ENCODE measurements at places on chromosomes 7 and 10.
A peak's percentile ranks its signal among the peaks of the same experiment; 100 is the strongest.

DNA sequence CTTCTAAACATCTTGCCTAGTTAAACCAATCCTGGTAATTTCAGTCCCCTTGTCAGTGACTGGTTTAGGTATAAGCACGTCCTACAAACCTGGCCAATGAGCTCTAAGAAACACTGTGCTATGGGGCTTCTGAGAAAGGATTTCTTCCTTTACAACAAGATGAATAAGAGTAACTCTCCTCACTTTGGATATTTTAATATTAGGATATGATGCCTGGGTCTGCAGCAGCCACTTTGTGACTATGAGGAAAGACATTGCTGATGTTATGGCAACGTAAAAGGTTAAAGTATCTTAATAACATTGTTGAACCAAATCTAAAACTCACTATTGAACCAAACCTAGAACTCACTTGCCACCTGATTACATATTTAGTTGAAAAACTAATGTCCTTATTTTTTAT, 26.5 kb upstream of the EPC1 start:
- DNase-seq = no peak

DNA sequence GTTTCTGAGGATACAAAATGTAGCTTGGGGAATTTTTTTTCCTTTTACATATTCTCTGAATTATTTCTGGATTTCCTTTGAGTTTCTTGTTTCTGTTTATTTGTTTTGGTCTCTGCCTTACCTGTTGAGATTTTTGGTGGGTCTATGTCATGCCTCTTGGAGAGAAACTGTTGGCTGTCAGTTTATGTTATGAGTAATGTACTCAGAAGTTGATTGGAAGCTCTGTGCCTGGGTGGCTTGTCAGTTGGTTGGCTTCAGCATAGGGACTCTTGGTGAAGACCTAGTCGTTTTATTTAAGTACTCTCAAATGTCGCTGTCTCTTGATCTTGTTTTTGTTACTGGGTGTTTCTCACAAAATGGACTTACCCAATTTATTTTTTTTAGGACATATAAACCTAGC, 132.4 kb downstream of the CDK14 start:
- no peak for DNase-seq

DNA sequence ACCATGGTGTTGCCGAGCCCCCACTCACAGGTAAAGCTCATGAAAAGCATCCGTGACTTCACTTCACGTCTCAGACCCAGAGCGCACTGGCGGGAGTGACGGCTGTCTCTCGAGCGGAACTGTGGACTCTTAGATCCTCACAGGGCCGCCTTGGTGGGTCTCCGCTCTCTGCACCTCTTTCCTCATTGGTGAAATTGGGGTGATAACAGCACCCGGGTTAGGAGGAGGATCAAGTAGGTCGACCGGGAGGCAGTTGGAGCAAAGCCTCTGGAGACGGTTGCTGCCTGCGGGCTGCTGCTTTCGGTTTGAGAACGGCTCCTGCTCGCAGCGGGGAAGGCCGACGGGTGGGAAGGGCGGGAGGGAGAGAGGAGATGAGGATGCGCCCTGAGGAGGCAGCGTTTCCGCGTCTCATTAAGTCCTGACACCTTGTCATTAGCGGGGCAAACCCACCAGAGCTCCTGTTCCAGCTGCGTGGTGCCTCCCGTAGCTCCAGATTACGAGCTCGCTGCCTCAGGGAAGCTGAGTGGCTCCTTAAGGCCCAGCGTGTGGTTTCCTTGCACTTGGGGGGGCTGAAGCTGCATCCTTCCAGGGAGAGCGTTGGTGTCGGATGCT, 51.9 kb upstream of the CFAP46 start:
- DNase-seq = no peak

DNA sequence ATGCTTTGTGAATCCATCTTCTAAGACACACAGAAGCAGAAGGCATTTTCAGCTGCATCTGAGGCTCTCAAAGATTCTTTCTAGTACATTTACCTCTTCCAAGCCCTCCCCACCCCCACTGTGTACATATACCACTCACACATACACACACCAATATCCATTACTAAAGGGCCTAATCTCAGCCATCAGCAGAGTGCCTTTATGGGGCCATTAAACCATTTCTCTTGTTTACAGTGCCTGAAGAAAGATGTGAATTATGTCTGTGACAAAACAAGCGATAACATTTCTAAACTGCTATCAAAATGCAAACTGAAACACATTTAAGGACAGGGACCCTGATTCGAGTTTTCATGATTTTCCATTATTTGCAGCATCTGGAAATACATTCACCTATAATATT, 40.0 kb downstream of the ETV1 start:
- no peak for DNase-seq

GRCh38 chr10:50876429-50876828, 9.0 kb downstream of the A1CF start:
- DNase-seq = no peak

- DNase-seq = no peak
These were observed 15.4 kb downstream of the AKR1B1 start for GRCh38 chr7:134443396-134444070.

DNA sequence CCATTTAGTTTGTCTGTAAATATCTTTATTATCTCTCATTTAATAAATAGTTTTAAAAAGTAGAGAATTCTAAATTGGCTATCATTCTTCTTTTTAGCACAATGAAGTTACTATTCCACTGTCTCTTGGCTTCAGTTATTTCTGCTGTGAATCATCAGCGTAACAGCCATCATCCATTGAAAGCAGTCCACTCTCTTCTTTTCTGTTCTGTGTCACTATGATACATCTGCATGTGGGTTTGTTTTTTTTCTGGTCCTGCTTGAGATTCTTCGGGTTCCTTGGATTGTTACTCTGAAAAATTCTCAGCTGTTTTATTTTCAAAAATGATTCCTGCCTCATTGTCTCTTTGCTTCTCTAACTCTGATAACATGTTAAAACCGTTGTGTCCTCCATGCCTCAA, 52.5 kb downstream of the CSGALNACT2 start:
- DNase-seq = no peak

GRCh38 chr7:80127412-80128160, 7.0 kb upstream of the GNAI1 start:
- DNase-seq = no peak

GRCh38 chr10:36725581-36726520, 399.5 kb upstream of the ANKRD30A start:
- peak; percentile 71 for DNase-seq

DNA sequence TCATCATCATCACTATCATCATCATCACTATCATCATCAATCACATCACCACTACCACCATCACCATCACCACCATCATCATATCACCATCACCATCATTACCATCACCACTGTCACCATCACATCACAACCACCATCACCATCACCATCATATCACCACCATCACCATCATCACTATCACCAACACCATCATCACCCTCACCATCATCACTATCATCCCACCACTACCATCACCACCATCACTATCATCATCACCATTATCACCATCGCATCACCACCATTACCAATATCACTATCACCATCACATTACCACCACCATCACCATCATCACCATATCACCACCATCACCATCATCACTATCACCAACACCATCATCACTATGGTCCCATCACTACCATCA, 539.1 kb downstream of the PTPRN2 start:
- no peak for DNase-seq

DNA sequence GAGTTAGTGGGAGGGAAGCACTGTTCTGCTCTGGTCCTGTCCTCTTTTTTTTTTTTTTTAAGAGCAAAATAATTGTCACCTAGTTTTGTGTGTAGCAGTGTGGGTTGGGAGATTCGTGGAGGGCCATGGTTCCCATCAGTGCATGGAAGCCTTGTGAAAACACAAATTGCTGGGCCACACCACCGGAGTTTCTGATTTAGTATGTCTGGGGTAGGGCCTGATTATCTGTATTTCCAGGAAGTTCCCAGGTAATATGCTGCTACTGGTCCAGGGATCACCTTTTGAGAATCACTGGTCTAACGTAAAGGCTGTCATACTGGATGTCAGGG, 191.3 kb downstream of the GATA3 start:
- DNase-seq = no peak

GRCh38 chr10:90640756-90641155, 217.1 kb downstream of the HTR7 start:
- no peak for DNase-seq

DNA sequence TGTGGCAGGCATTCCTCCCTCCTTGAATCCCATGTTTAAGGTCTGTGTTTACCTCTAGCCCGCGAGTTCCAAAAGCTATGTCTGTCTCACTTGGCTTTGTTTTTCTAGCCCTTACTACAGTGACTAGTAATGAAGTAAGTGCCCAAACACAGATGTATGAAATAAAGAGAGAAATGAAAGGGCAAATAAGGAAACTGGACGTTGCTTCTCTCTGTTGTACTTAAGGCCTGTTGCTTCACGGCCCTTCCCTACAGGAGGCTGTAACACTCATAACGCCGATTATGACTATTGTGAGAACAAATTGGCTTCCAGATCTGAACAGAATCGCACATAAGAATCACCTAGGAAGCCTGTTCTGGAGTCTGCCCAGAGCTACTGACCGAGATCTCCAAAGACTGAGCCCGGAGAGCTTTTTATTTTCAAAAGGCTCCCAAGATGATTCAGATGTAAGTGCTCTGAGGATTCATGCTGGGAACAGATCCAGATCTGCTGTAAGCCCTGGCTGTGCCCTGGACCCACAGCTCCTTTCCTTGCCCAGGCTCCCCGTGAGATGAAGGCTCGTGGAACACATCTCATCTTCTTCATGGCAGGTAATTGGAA, 432.6 kb downstream of the SDK1 start:
- no peak for DNase-seq

- no peak for DNase-seq
These were observed 9.4 kb downstream of the LIMK1 start for GRCh38 chr7:74092964-74093471.

GRCh38 chr7:8217200-8218068, 44.5 kb downstream of the ICA1 start:
- no peak for DNase-seq

- DNase-seq = peak; percentile 53
These were observed 414.0 kb upstream of the MKI67 start for GRCh38 chr10:128540128-128540762.

DNA sequence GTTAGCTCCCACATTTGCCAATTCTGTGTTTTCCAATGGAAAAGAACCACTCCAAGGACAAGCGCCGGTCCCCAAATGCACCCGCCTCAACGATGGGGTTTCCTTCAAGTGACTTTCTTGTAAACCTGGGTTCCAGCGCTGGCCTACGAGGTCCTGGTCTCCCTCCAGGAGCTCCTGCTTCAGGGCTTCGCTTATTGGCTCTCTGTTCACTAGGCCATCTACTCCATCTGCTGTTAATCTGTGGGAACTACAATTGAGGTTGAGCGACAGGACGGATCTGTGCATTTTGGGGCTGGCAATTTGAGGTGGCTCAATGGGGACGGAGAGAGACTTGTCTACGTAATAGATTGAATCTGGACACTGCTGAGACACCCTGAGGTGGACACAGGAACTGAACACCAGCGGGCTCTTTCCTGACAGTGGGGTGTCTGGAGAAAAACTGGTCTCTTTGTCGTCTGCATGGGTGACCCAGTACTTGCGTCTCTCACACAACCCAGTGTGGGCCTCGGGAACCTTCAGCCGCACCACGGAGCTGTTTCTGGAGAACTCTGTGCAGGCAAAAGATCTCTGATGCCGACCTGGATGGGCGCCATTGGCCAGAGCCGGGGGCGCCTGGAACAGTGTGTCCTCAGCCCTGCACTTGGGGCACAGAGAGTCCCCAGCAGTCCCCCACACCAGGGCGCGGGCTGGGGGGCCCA, 115.9 kb upstream of the ADAM12 start:
- peak; percentile 61 for DNase-seq

GRCh38 chr7:142645777-142646176, 103.5 kb upstream of the PRSS1 start:
- DNase-seq = no peak

DNA sequence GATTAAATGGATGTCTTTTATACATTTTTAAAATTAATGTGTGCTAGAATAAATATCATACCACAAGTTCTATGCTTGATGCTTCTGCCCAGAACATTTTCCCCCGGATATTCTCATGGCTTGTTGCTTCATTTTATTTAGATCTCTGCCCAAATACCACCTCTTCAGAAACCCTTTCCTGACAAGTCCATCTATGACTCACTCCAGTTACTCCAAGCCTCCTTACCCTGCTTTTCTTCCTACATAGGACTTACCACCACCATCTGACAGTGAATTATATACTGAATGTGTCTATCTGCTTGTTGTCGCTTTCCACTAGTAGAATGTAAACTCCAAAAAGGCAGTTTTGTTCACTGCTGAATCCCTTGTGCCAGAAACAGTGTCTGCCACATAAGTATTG, 19.1 kb upstream of the ERVW-1 start:
- no peak for DNase-seq

DNA sequence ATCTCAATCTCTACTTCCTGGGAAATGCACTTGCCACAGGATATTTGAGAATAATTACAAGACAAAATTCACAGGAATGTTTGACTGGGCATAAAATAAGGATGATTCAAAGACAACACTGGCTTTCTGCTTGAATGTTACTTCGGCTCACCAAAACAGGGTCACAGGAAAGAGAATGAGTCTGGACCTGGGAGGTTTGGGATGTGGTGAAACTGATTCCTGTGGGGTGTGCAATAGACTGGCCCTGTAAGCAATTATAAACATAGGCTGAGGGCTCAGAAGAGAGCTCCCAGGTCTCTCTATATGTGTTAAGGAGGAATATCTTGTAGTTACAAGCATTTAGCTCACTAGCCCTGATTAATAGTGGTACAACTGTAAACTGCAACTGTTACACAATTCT, 613.9 kb upstream of the CELF2 start:
- no peak for DNase-seq

DNA sequence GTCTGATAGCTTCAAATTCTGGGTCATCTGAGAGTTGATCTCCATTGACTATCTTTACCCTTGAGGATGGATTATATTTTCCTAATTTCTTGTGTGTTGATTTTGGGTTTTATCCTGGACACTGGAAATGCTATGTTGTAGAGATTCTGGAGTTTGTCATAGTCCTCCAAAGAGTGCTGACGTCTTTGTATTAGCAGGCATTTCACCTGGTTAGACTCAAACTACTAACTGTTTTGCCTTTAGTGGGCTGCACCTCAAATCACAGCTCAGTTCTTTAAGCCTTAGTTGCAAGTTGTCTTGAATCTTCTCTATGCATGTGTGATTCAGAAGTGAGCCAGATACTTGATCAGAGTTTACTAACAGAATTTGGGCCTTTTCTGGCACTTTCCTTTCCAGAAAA, 264.3 kb downstream of the RPS24 start:
- DNase-seq = no peak

DNA sequence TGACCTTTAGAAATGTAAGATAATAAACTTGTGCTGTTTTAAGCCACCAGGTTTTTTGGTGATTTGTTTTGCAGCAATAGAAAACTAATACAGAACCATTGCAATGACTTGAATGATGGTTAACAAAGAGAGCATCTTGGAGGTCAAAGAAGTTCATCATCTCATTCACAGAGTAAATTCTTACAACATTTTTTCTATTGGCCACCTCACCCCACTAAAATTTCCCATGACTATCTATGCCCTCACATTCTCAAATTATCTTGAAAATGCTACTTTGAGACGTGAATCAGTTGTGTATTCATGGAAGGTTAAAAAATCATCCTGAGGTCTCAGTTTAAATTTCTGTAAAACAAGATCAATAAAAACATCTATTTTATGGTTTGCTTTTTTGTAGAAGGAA, 754.2 kb downstream of the SORCS1 start:
- DNase-seq = no peak
